ENCODE measurements at places on chromosomes 7 and 10.
A peak's percentile ranks its signal among the peaks of the same experiment; 100 is the strongest.

- DNase-seq: no peak
Measured at GRCh38 chr10:96719200-96719599, 1.1 kb downstream of the PIK3AP1 start.

DNA sequence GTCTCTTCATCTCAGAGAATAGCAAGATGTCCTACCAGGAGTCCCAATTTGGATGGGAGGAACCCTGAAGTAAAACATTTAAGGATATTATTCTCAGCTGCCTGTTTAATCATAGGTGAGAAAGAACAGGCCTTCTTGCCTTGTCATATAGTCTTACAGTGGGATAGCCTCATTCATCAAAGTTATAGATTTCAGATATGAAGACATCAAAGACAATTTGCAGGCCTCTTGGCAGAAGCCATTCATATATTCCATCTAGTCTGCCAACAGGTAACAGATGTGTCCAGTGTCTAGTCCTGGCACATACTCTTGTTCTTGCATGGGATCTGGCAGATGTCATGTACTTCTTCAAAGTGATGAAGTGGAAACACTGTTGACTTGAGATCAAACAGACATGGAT lies 601.3 kb upstream of the GHITM start:
- no peak for DNase-seq

- DNase-seq: no peak
Measured at GRCh38 chr7:153072806-153073205, 313.3 kb downstream of the ACTR3B start.

GRCh38 chr7:2228921-2229320 lies 3.8 kb downstream of the MAD1L1 start:
- DNase-seq: no peak

DNA sequence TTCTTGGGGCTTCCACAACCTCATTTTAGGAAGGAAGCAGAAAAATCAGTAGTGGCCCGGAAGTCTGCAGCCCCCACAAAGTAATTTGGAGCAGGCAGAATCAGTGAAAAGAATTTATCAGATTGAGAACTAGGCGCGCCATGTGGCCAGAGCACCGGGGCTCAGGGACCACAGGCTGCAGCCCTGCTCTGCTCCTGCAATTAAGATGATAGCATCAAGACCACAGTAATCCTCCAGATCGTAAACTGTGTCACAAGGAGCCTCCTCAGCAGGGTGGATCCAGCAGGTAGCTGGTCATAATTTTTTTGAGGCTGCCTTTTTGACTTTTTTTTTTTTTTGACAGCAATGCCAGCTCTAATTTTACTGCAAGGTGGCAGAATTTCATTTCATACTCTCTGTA lies 209.0 kb upstream of the ZMIZ1 start:
- DNase-seq: no peak

DNA sequence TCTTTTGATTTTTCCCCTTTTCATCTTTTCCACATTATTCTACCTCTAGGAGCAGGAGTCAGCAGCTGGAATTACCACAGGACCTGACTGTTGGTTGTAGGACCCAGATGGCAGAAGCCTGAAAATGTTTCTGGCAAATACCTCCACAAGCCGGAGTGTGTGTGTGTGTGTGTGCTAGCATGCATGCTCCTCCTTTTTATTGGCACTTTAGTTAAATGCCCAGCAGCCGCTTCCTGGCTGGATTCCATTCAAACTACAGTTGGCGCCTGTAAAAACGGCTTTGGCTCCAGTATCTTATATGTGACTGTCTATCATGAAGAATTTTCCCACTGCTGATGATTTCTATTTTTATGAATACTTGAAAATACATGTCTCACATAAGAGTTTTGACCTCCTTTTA lies 319.7 kb upstream of the SP4 start:
- DNase-seq: no peak

- peak; percentile 89 for DNase-seq
Measured at GRCh38 chr7:26153823-26154783, 2.1 kb downstream of the NFE2L3 start.

DNA sequence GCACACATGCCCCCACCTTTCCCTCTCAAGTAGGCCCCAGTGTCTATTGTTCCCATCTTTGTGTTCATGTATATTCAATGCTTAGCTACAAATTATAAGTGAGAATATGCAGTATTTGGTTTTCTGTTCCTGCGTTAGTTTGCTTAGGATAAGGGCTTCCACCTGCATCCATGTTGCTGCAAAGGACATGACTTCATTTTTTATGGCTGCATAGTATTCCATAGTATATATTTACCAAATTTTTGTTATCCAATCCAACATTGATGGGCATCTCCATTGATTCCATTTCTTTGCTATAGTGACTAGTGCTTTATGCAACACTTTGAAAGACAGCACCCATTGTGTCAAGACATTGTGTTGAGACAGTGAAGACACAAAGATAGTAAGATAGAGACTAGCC lies 19.0 kb upstream of the ABCB4 start:
- DNase-seq: no peak

DNA sequence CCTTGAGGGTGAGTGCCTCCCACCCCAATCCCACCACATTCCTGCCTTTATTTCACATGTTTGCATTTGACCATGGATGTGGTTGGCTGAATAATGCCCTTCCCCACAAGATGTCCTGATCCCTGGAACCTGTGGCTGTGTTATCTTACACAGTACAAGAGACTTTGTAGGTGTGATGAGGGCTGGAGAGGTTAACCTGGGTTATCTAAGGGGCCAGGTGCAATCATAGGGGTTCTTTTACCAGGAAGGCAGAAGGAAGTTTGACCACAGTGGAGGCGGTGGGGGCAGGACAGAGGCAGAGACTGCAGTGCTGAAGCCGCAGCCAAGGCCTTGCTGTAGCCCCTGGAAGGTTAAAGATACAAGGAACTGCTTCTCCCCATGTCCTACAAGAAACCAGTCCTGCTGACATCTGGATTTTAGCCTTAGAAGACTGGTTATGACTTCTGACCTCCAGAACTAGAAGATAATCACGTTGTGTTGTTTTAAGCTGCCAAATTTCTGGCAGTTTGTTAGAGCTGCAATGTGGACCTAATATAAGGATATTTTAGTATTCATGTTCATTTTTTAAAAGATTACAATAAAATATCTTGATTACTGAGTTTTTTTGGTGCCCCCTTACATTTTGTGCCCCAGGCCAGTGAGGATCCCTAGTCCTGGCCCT lies 136.6 kb downstream of the ARHGAP22 start:
- no peak for DNase-seq

GRCh38 chr7:13060173-13060572 lies 372.7 kb downstream of the ARL4A start:
- DNase-seq: no peak

DNA sequence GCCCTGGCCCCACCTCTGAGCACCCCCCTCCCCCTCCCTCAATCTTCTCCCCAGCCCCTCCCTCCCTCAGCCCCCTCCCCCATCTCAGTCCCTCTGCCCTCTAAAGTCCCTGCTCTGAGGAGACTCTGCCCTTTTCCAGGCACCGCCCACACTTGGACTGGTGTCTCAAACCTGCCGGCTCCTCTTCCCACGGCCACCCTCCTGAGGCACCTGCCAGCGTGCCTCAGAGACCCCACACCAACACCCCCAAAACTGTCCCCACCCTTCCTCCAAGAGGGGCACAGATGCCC lies 34.6 kb upstream of the HSPB1 start:
- no peak for DNase-seq

GRCh38 chr7:8014399-8014798 lies 45.8 kb downstream of the GLCCI1 start:
- DNase-seq: no peak

- no peak for DNase-seq
Measured at GRCh38 chr7:123533553-123533917, 860 bp downstream of the IQUB start.

GRCh38 chr10:23065181-23065948 lies 30.0 kb upstream of the MSRB2 start:
- DNase-seq: peak; percentile 94

All from small intestine (tissue), 16 donors.